GM19239 (cell line): ENCODE measurements at places on chromosomes 1 and 21.

GRCh38 chr21:36744560-36745231 is 45.8 kb downstream of the SIM2 start:
- DNase-seq, result no peak

GRCh38 chr1:22288593-22289241 is 145.8 kb upstream of the WNT4 start:
- DNase-seq, result no peak

- DNase-seq, result no peak
These were observed 170.6 kb upstream of the C21orf91 start for GRCh38 chr21:17989780-17990179.

DNA sequence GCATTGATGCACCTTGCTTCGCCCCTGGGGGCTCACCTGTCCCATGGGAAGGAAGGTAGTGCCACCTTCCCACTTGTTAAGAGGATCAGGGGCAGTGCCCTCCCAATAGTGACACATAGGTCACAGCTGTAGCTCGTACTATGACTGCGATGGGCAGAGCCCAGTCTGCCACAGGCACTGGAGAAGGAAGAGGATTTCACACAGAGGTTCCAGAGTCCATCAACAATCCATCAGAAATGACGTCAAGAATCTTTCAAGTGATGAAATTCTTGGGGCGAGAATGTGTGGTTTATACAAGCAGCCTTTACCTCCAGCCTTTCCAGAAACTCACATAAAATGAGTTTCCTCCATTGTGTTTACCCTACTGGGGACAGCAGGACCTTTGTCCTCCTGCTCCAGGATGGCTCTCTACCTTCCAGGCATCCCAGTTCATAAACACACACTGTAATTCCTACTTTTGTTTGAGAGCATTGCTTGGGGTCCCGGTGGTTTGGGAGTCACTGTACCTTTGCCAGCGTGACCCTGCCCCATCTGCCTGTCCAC is 260.6 kb upstream of the VAMP3 start:
- DNase-seq, result no peak

DNA sequence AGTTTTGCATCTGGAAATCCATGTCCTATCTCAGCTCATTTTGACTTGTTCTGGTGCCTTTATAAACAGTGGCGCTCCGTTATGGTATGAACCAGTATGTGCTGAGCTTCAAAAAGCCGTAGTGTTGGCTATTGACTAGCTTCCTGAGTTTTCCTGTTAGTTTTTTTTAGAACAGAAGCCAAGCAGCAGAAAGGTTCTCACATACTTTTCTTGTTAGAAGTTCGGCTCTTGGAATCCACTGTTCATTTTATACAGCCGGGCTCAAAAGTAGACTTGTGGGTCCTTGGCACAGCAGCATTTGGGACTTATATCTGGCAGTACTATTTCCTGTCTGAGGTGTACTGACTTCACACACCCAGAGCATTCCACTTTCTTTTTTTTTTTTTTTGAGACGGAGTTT is 63.8 kb downstream of the TBCE start:
- DNase-seq, result no peak

DNA sequence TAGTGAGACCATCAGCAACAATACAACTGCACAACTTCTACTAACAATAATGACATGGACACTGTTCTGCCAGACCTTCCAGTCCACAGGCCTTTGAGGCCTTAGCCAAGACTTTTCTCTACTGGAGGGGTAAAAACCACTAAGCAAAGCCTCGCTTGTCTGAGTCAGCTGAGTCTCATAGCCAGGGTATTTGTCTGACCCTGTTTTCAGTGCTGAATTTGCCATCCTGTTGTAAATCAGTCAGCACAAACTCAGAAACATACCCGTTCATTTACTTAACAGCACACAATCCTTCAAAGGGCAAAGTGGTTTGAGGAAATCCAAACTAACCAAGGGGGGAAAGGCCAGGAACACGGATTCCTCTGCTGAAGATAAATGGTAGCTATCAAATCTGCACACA is 537.8 kb downstream of the SMYD3 start:
- no peak for DNase-seq

DNA sequence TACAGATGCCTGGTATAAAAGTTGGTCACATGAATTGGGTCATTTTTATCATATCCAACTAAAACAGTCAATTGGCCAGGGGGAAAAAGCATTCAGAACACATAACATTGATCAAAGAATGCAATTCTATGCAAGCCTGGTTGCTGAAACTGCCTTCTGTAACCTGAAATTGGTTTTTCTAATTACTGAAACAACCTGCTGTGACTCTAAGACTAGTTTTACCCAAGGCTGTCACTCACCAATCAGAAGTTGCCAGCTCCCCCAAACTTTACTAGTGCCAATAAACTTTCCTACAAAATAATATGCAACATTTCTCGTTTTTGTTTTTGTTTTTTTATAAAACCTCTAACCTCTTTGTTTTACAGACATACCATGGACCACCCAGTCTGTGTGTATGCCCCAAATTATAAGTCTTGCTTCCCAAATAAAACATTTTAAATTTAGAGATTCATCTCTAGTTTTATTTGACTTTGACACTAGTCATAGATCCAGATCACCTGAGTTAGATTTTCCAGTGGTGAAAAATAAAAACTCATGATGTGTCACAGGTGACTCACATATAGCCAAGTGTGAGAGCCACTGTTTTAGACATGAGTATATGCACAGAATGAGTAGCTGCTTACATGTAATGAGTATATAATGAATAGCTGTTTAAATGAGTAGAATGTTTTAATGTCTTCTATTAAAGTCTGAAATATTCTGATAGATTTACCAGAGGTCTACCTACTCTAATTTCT is 64.2 kb upstream of the CR2 start:
- no peak for DNase-seq

- no peak for DNase-seq
These were observed 5.3 kb upstream of the C1orf174 start for GRCh38 chr1:3905266-3905952.

GRCh38 chr1:25461849-25462248 is 31.2 kb downstream of the MACO1 start:
- no peak for DNase-seq

DNA sequence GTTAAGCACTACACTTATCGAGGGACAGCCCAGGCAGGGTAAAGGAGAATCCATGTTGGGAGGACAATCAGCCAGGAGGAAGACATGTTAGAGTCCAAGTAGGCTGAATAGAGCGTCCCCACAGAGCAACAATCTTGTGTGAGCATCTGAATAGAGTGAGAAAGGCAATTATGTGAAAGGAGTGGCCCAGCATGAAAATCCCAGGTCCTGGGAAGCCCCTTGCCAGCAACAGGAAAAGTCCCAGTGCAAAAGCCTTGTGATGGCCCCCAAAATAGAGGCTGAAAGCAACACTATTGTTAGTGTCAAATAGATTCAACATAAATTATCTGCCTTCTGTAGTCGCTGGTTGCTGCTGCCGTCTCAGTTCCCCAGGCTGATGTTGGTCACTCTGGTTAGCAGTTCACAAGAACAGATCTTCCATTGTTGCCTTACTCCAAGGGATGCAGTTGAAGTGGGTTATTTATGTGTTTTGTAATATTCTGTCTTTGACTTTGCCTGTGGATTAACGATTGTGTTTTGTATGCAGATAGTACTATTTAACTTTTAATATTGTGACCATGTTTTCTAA is 12.1 kb upstream of the ABL2 start:
- no peak for DNase-seq

- no peak for DNase-seq
These were observed 31.4 kb upstream of the PCBP3 start for GRCh38 chr21:45611939-45612664.

- DNase-seq, result no peak
These were observed 8.6 kb upstream of the MTR start for GRCh38 chr1:236786453-236786852.

DNA sequence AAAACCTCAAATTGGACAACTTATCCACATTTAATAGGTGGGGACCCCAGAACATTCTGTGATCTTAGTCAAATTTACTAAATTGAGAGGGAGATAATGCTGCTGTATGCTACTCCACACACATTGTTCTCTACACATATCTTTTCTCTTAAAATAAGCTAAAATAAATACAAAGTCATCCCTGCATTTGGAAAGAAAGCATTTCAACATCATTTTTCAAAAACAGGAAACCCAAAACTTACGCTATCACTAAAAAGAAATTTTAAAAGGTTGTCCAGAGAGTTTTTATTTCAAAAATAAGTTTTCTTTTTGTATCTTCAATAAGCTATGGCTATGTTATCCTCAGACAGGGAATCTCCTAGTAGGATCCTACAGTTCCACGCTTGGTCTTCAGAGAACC is 19.5 kb upstream of the OR6N2 start:
- no peak for DNase-seq

GRCh38 chr21:15730484-15731242 is 881 bp downstream of the USP25 start:
- no peak for DNase-seq

DNA sequence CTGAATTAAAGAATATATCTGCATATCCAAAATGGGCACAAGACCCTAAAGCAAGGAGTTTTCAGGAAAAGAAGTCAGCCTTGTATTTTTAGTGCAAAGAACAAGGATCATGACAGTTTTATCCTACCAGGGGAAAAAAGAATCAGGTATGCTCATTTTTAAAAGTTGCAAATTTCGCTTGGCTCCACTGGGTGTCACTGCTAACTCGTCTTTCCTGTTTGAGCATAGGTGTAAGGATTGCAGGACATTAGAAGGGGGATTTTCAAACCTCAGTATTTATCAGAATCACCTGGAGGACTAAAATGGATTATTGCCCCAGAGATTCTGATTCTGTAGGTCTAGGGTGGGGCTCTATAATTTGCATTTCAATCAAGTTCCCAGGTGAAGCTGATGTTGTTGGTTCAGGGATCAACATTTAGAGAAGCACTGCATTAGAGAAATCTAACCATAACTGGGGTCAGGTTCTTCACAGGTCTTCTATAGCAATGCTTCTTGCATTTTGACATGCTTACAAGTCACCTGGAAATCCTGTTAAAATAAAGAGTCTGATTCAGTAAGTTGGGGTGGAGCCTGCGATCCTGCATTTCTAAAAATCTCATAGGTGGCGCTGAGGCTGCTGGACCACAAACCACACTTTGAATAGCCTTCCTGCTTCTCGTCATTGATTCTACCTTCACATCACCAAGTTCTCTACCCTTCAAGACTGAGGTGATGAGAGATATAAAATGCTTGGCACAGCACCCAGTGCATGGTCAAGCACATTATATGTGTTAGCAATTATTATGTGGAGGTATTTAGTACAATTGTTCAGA is 39.6 kb downstream of the NUF2 start:
- DNase-seq, result no peak

GRCh38 chr1:61368876-61369275 is 286.5 kb downstream of the NFIA start:
- DNase-seq, result no peak

GRCh38 chr1:98653123-98653522 is 8.4 kb upstream of the SNX7 start:
- no peak for DNase-seq

DNA sequence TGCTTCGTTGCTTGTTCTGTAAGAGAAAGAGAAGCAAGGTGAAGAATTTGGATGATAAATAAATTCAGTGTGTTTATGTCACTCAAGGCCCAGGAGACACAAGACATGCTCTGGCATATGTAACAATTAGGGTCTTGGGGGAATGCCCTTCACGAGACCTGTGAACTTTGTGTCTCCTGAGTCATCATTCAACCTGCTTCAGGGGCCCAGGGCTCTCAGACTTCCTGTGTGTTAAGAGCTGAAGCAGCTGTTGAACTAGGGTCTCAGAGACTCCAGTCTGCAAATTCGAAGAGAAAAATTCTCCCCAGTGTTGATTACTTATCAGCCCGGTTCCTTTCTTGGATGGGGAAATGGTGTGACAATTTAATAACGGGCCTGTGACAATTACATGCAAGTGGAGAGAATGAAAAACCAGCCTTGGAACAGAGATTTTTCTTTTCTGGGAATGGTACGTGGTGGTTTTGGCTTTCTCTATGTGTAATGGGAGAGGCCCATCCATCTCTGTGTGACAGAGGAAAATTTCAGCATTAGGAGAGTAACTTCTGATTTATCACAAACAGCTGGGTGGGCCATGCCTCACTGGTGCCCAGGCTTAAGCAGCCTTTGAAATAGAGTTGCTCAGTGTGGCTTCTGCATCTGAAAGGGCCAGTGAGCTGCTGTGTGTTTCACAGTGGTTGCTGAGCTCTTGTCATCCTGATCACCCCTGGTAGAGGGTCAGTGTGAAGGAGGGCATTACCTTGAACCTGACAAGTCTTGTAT is 22.4 kb downstream of the HUNK start:
- no peak for DNase-seq

DNA sequence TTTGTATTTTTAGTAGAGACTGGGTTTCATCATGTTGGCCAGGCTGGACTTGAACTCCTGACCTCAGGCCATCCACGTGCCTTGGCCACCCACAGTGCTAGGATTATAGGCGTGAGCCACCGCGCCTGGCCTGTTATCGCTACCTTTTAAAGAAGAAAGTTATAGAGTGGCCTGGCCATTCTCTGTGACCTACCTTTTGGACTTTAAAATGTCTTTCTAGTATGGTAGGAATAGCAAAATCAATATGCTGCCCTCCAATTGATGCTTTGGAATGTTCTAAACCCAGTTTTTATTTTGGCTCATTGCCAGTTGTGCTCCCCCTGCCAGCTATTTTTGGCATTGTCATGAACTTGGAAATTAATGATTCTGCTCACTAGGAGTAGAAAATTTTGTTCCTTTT is 19.9 kb downstream of the HIPK1 start:
- DNase-seq, result no peak

- no peak for DNase-seq
These were observed 12.7 kb downstream of the TPM3 start for GRCh38 chr1:154178911-154179811.
